ENCODE measurements at places on chromosomes 6 and 20. TPM values are rescaled to one million over a fixed set of nuclear protein-coding genes. Genes with fewer than 3 reads are reported as not detected.
A peak's percentile ranks its signal among the peaks of the same experiment; 100 is the strongest.

- no peaks in the 10 kb centered on the region for H3K36me3 ChIP-seq
- H3K4me1 ChIP-seq = no peaks in the 10 kb centered on the region
- H3K27ac ChIP-seq = no peak overlapping the region
- H3K27me3 ChIP-seq = no peaks in the 10 kb centered on the region
- no peak for DNase-seq
- H3K4me3 ChIP-seq = no peak overlapping the region
These were observed 41.7 kb downstream of the ALDH5A1 start for GRCh38 chr6:24536466-24536865.

Gene C6orf47
- 26.2 TPM for total RNA-seq

DNA sequence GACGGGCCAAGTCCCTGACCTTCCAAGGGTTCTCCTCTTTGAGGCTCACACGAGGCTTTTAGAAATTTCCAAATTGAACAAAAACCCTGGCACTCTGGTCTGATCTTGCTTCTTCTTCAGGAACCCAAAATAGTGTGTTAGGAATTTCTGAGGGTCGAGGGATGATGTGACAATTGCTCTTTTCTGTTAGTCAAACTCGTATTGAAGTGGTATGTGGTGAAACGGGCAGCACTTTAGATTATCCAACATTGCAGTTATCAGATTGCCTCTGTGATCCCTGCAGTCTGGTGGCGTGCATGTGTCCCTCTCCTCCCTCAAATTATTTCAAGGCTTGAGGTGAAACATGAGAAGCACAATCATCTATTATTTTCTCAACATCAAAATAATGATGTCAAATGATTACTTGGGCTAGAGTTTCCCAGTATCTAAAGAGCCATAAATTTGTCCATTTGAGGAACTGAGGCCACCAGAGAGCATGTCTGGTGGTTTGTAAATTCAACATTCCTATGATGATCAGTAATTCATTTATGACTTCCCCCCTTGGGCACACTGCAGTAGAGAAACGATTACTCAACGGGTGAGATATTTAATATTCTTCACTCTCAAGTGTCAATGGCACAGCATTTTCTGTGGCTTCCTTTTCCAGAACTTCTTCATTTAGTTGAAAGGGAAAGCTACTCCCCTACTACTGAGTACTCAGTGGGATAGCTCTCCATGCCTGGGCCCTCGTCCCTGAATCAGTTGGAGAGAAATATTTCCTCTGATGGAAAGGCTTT is 308.6 kb upstream of the MAP3K7 start:
- peak; percentile 0 for DNase-seq
- H3K36me3 ChIP-seq = no peaks in the 10 kb centered on the region
- H3K4me3 ChIP-seq = no peak overlapping the region
- no peak overlapping the region for H3K27ac ChIP-seq

DNA sequence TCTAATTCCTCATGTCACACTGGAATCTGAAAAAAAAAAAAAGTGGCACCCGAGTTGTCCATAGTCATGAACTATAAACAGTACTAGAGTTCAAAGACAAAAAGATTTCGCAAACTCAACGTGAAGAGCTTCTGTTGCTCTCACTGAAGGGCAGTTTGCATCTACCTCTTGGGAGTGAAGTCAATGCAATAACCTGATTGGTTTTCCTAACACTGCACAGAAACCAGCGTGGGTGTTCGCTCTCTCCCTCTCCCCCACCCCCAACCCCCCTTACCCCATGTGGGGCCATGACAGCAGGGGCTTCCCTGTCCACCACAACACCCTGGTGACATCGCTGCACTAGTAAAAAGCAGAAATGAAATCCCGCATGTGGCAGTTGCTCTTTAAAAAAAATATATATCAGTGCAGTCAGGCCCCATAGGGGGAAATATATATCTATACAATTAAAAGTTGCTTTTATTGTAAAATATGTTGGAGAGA is 66.9 kb downstream of the GMPR start:
- no peaks in the 10 kb centered on the region for H3K36me3 ChIP-seq
- DNase-seq = no peak
- H3K4me1 ChIP-seq = no peaks in the 10 kb centered on the region
- H3K4me3 ChIP-seq = no peak overlapping the region
- H3K27ac ChIP-seq = no peak overlapping the region
- H3K27me3 ChIP-seq = no peaks in the 10 kb centered on the region

DNA sequence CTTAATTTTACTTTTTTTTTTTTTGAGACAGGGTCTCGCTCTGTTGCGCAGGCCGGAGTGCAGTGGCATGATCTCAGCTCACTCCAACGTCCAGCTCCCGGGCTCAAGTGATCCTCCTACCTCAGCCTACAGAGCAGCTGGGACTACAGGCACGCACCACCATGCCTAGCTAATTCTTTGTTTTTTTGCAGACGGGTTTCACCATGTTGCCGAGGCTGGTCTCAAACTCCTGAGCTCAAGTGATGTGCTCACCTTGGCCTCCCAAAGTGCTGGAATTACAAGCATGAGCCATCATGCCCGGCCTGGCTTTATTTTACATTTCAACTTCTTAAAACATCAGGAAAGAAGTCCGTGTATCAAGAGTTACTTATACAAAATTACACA is 5.7 kb downstream of the OSER1 start:
- DNase-seq = no peak
- H3K4me3 ChIP-seq = no peak overlapping the region
- H3K4me1 ChIP-seq = peaks cover 27% of the 10 kb centered on the region
- H3K27me3 ChIP-seq = no peaks in the 10 kb centered on the region
- peak overlapping the region; percentile 58 for H3K27ac ChIP-seq
- peaks cover 4% of the 10 kb centered on the region for H3K36me3 ChIP-seq

DNA sequence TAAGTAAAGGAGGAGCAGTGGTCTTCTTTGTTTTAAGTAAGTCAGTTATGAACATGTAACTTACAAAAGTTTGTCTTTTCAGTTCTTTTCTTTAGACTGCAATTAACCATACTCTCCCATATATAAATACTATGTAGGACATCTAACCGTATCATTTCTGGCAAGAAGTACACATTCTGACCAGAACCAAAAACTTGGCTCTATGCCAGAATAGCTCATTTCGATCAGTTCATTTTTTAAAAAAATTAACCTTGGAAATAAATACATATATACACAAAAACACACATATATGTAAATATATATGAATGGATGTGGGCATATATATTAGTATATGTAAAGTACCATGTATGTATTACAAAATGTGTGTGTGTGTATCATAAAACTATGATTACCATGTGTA is 145.0 kb downstream of the PHACTR1 start:
- no peak overlapping the region for H3K27ac ChIP-seq
- no peaks in the 10 kb centered on the region for H3K4me1 ChIP-seq
- H3K36me3 ChIP-seq = no peaks in the 10 kb centered on the region
- no peaks in the 10 kb centered on the region for H3K27me3 ChIP-seq
- no peak for DNase-seq

Gene FHL5
- total RNA-seq = not detected

DNA sequence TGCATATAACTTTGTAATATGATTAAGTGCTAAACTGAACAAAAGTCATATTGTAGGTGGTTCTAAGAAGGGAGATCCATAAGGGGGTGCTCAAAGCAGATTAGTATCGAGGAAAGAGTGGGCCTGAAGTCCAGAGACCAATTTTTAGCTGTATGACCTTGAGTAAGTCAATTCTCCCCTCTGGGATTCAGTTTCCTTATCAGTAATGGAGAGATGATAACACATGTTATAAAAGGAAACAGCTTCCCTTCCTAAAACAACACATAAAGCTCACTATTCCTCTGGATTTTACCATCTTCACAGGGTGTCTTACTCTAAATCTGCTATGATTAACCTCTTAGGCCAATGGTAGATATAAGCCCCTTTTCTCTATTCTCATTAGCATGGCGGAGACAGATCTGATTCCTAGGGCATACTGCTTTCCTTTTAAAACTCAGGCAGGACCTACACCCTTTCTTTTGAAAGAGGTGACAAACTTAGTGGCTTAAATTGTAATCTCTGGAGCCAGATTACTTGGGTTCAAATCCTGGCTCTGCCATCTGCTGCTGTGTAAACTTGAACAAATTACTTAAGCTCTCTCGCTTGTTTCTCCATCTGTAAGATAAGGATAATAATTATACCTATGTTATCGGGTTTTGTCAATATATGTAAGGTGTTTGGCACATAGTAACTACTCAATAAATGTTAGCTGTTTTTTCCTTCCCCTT is 39.5 kb downstream of the ACSS2 start:
- H3K4me3 ChIP-seq = no peak overlapping the region
- no peak overlapping the region for H3K27ac ChIP-seq
- no peak for DNase-seq

Gene CENPW
- 8.3 TPM for total RNA-seq
